ENCODE measurements at places on chromosomes 5 and 9.

- DNase-seq = no peak
Observed at GRCh38 chr5:163995206-163995605, 489.8 kb downstream of the MAT2B start.

DNA sequence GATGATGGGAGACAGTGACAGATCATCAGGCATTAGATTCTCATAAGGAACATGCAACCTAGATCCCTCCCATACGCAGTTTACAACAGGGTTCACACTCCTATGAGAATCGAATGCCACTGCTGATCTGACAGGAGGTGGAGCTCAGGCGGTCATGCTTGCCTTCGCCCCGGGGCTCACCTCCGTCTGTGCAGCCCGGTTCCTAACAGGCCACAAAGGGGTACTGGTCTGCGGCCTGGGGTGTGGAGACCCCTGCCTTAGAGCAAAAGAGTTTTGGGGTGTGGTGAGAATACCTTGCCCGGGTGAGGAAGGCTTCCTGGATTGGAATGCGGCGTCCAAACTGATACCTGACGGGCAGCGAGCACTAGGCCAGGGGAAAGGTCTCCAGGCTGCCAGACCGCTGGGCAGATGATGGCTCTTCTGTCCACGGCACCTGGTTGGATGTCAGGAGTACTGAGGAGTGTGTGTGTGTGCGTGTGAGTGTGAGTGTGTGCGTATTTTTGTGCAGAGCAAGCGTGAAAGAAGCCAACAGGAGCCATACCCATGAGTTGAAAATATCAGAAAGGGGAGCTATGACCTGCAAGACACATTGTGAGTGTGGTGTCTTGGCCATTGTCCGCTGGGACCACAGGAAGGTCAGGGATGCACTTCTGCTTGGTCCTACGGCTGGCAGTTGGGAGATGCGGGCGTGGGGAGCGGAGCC is 55.4 kb downstream of the ACER2 start:
- no peak for DNase-seq

DNA sequence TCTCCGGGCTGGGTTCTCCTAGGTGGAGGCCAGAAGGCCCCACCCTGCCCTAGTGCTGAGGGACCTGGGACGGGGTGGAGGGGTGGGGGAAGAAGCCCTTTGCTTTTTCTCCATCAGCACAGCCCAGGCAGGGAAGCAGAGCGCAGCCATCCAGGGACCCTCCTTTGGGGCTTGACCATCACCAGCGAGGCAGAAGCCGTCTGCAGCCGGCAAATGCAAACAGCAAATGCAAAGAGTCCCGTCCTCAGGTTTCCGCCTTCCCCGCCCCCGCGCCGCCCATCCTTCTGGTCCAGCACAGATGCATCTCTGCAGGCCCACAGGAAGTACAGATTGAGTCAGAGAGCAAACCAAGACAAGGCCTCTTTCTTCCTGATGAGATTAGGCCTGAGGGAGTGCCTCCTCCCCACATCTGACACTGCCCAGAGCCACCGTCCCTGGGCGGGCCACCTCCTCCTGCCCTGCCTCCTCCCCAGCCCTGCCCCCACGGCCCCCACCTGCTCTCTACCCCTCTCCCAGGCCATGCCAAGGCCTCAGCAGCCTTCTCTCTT is 23.4 kb downstream of the CORO2A start:
- DNase-seq = peak; percentile 43

GRCh38 chr9:37010180-37010579 is 23.9 kb downstream of the PAX5 start:
- DNase-seq = no peak

DNA sequence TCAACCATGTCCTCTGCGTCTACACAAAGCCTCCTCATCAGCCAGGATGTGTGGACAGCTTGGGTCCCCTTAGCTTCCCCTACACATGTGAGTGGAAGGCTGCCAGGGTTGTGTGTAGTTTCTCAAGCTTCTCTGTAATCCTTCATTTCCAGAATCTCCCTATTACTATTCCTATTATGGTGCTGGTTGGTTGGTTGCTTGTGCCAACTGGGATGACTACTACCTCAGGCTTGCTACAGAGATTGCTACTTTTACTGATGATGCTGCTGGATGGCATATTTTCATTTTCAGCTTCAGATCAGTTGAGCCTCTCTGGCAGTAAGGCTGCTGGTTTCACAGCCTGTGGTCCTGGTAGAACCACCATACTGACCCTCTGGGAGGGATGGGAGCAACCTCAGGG is 39.9 kb downstream of the ATG10 start:
- no peak for DNase-seq

GRCh38 chr9:137497921-137498719 is 39.0 kb upstream of the NSMF start:
- DNase-seq = no peak

DNA sequence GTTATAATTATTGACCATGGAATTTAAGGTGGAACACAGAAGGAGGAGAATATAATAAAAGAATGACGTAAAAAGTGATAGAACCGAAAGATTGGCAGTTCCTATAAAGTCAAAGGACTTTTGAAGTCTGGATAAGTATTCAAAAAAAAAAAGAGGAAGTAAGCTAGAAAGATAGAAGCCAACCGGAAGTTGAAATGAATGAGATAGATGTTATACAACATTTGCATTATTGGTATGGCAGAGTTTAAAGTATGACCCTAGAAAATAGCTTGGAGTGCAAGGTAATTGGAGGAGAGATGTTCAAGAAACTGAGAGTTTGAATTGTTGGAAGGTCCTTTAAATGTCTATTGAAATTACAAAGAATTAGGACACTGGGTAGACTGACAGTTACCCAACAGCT is 293.6 kb downstream of the FER start:
- DNase-seq = peak; percentile 80

- DNase-seq = peak; percentile 7
Observed at GRCh38 chr9:104287253-104287878, 193.3 kb downstream of the SMC2 start.

GRCh38 chr9:35912791-35913400 is 3.6 kb downstream of the SPAAR start:
- no peak for DNase-seq

DNA sequence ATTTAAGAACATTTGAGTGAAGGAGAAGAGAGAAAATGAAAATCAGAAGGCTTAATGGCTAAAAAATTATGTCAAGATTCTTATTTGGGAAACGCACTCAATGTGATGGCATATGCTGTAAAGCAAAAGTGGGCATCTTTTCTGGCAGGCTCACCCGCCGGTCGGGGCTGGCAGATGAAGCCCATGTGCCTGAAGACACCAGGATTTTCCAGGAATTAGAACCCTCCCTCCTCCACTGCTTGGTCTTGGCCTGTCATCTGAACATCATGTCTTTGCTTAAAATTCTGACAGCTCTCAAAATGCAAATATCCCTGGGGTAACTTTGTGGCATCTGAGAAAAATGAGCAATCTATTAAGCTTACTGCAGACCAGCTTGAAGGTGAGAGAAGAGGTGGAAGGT is 337.9 kb downstream of the IRX1 start:
- DNase-seq = no peak

DNA sequence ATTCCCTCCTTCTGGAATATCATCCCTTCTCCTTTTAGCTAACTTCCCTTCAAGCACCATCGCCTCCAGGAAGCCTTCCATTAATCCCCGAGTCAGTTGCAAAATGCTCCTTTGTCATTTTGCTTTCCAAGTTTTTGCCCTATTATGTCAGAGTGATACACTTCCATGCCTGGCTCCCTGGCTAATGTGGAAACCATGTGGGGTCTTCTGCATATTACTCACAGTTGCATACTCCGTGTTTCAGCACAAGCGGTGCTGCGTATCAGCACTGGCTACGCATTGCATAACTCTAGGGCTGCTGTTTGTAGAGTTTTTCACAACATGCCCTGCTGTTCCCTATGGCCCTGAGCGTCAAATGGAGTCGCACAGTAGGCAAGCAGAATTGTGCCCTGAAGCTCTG is 1.9 kb downstream of the TEX53 start:
- no peak for DNase-seq

DNA sequence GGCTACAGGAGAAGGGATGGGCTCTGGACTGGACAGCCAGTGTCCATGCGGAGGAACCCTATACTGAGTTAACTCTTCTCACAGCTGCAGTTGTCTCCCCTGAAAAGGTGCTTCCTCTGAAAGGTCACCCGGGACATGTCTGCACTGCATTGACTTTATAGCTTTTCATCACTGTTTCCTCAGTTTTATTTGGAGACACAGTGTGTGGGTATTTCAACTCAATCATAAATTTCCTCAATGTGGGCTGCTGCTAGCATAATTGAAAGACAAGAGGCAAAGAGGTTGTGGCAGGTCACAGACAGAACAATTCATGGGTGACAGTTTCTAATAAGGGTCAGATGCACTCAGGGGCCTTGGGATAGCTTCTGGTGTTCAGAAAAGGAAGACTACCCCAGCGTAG is 336.8 kb downstream of the KDM4C start:
- DNase-seq = no peak

GRCh38 chr9:124373851-124374250 is 41.4 kb downstream of the PSMB7 start:
- no peak for DNase-seq

- no peak for DNase-seq
Observed at GRCh38 chr5:157558041-157558595, 17.5 kb downstream of the ADAM19 start.

DNA sequence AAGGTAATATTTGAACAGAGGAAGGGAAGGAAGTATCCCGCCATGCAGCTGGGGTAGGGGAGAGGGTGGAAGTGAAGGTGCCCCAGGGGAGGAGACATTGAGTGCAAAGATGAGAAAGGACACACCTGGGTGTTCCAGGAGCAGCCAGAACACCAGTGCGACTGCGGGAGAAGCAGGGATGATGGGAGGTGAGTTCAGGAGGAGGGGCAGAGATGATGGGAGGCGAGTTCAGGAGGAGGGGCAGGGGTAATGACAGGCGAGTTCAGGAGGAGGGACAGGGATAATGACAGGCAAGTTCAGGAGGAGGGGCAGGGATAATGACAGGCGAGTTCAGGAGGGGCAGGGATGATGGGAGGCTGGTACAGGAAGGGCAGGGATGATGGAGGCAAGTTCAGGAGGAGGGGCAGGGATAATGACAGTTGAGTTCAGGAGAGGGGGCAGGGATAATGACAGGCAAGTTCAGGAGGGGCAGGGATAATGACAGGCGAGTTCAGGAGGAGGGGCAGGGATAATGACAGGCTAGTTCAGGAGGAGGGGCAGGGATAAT is 17.2 kb upstream of the SPOCK1 start:
- no peak for DNase-seq

GRCh38 chr5:73796164-73797131 is 170.5 kb downstream of the ARHGEF28 start:
- peak; percentile 32 for DNase-seq

DNA sequence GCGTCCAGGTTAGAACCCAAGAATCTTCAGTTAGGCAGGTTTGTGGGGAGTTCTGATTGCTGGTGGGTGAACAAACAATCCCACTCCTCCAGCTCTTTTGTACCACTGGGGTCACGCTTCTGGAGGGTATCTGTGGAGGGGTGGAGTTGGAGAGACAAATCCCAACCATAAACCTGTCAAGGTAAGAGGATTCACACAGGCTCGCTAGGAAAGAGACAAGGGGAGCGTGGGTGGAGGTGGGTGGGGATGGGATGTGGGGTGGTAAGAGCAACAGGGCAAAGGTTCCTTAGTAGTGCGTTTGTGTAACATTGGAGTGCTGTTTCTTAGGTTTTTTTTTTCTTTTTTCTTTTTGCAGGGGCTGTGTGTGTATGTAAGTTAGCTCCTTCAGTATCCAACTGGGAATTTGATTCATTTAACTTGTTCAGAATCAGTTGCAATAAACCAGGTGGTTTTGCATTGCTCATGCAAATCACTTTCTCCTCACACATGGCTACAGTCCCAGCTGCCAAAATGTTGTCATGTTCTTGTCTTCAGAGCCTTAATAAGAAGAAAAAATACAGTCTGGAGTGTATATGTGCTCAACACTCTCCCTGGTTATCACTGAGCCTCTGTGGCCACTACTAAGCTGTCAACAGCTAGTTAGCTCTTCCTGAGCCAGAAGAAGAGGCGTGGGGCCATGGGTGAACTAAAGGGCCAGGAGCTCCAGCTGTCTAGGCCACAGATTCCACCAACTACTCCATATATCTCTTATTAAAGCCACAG is 164.0 kb upstream of the RAD23B start:
- DNase-seq = no peak

- no peak for DNase-seq
Observed at GRCh38 chr9:84699984-84700383, 30.5 kb downstream of the NTRK2 start.

DNA sequence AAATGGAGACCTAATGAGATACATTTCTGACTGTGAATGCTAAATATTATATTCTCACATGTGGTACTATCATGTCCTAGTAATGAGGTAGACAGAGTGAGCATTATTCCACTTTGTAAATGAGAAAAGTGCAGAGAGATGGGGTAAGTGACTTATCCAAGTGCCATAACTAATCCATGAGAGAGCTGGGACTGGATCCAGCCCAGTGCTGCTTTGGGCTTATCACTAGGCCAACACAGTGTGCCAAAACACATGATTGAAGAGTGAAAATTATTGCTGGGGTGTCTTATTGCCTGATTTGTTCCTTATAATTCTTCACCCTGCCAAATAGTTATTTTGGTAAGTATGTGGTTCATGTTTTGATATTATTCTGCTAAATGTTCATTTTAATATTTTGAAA is 442.2 kb upstream of the GRAMD2B start:
- no peak for DNase-seq

DNA sequence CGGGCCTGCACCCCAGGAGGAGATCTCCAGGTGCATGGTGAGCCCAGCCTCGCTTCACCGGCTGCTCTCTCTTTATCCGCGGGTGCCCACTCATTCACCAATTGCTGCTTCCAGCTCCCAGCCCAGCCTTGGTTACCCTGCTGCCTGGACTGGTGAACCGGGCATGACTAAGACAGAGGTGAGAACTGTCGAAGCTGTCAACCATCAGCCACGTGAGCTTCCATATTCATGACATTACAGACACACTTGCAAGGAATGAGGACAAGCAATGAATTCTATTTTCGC is 220.5 kb downstream of the ROR2 start:
- DNase-seq = no peak

DNA sequence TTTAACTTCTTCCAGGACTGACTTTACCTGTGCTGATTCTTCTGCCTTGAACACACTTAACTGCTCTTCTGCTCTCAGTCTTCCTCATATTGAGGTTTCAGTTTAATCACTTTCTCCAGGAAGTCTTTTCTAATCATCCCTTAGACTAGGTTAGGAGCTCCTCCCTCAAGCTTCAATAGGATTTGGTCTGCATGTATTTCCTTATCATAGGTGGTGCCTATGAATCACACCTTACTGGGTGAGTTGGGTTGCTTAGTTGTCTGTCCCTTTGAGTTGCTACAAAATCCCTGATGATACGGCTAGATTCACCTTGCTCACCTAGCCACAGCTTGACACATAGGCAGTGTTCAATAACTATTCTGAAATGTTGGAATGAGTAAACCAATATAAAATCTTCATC is 164.4 kb downstream of the DNAH5 start:
- DNase-seq = no peak

Measured in OCI-M1 (cell line).